ENCODE measurements at places on chromosomes 13 and 19.
A peak's percentile ranks its signal among the peaks of the same experiment; 100 is the strongest.

DNA sequence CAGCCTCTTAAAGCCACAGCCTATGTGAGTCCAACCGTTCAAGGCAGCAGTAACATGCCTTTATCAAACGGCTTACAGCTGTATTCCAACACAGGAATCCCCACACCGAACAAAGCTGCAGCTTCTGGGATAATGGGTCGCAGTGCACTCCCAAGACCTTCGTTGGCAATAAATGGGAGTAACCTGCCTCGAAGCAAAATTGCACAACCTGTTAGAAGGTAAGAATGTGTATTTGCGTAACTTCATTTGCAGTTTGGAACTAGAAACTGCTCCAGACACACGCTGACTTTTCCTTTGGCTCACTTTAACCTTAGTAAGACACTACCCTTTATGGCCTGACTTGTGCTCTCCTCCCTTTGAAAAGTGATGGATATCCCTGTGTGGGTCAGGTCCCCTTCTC lies 63.4 kb downstream of the SLAIN1 start:
- DNase-seq, result no peak

- DNase-seq, result no peak
Measured at GRCh38 chr19:843180-843835, 2.5 kb downstream of the PRTN3 start.

GRCh38 chr13:74773248-74773647 lies 639.0 kb upstream of the KLF12 start:
- DNase-seq, result no peak

DNA sequence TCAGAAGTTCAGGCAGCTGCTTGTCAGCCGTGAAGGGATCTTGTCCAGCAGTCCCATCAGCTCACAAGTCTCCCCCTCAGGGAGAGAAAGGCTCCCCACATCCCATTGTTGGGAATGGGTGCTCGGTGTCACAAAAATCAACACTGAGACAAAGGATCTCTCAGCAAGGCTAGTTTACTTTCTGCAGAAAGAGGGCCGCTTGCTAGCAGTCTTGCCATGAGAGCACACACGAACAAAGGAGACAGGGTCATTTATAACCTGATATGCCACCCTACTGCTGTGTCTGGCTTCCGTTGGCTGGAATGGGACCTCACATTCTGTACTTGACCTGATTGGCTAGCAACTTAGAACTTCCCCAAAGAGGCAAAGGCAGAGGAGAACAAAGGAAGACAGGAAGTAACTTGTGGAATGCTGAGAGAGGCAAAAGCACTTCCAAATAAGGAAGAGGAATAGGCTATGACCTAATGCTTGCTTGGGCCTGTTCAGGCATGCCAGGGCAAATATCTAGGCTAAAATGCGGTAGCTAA lies 8.7 kb upstream of the IGFL3 start:
- DNase-seq, result peak; percentile 40

- no peak for DNase-seq
Measured at GRCh38 chr19:45231891-45232290, 13.3 kb downstream of the EXOC3L2 start.

- DNase-seq, result peak; percentile 20
Measured at GRCh38 chr13:51921790-51922740, 60.3 kb downstream of the CCDC70 start.

- no peak for DNase-seq
Measured at GRCh38 chr13:98267080-98267912, 90.2 kb upstream of the RNF113B start.

GRCh38 chr19:55649268-55650125 lies 1.5 kb downstream of the CCDC106 start:
- DNase-seq, result no peak

DNA sequence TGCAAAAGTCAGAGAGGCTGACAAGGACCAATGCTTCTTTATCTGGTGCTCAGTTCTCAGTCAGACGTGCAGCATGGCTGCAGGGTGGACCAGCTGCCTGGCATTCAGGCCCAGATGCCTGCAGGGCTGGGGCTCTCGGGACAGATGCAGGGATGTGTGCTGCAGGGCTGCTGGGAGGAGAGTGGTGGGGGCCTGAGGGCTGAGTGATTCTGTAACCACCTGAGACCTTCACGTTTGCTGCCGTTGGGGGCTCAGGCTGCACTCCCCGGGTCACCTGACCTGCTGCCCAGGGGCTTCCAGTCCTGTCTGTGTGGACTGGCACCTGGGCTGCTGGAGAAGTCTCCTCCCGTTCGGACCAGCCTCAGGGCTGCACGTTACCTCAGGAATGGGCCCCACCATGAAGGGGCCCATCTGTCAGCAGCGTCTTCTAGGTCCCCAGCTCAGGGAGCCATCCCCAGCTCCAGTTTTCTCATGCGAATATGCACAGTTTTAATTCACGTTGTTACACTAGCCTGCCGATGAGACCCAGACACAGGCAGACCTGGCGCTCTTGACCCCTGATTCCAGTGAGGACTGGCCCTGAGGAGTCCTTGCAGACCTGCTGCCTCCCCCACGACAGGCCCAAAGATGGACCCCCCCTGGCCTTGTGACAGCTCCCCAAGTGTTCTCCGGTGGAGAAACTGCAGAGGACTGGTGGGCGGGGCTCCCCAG lies 16.9 kb downstream of the KCTD15 start:
- no peak for DNase-seq

- peak; percentile 41 for DNase-seq
Measured at GRCh38 chr19:5988517-5989387, 10.8 kb upstream of the RANBP3 start.

DNA sequence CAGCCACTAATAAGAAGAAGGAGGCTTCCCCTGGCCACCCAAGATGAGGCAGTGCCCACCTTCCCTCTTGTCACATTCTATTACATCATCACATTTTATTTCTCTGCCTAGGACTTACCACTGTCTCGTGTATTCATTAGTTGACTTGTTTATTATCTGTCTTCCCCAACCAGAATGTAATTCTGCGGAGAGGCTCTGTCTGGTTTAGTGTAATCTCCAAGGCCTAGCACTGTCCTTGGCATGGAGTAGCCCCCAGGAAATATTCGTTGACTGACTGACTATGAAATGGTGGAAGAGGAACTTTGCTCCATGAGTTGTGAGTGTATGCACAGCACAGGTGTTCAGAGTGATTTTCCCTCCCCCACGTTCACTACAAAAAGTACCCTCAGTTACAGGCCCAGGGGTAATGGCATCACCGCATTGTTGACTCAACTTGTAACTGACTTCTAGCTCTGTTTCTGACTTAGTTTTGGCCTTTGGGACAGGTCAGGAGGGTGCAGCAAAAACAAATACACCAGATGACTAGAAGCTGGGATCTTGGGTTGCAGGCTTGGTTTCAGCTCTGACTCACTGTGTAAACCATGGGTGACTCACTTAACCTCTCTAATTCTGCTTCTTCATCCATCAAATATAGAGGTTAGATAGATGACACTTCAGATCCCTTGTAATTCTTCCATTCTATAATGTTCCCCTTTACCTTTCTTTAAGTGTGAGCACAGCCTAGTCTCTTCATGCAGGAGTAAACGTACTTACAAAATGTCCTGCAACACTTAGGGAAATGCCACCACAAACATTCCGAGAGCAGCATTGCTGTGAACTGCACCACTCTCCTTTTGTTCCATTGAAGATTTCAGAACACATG lies 229.7 kb downstream of the KCNRG start:
- peak; percentile 21 for DNase-seq

DNA sequence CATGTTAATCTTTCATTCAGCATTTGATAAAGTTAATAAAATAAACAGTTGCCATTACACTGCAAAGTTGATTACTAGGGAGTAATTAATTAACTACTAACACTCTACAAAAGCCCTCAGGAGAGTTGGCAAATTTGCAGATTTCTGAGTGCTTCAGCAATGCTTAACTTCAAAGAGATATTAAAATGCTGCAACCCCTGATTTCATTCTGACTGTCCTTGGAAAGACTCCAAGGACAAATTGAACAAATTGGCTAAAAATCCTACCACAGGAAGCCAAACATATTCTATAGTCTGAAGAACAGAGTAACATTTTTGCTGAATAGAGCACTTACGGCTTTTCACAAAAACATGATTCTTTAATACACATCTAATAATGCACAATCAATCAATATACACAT lies 1543.0 kb downstream of the SLITRK5 start:
- no peak for DNase-seq

DNA sequence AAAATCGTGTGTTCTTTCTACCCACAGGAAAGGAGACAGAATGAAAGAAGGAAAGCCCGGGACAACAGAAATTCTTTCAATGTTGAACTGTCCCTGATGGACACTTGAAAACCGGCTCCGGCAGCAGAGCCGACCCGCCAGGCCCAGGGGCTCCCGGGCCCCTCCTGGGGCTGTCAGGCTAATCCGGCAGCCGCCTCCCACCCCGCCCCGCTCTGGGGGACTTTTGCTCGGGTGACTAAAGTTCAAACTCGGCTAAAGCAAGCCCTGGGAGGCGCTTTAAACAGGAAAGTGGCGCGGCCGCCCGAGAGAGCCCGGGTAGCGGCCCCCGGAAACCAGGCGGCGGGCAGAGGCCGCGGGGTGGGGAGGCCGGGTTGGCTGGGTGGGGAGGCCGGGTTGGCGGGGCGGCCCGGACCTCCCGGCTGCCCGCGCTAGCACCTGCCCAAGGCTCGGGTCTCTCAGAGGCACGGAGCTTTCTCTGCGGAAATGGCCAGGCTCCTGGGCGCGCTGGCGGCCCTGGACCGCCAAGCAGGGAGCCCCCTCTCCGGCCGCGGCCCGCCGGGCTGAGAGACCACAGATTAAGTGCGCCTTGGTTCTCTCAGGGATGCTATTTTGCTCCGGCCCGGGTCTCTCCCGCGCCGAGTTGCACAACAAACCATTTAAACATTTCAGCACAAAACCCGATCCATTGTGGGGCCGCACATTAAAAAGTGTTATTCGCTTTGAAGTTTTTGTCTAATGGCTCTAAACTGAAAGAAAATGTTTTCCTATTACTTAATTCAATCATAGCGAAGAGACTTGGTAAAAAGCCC lies 2.6 kb upstream of the GSX1 start:
- DNase-seq, result no peak

DNA sequence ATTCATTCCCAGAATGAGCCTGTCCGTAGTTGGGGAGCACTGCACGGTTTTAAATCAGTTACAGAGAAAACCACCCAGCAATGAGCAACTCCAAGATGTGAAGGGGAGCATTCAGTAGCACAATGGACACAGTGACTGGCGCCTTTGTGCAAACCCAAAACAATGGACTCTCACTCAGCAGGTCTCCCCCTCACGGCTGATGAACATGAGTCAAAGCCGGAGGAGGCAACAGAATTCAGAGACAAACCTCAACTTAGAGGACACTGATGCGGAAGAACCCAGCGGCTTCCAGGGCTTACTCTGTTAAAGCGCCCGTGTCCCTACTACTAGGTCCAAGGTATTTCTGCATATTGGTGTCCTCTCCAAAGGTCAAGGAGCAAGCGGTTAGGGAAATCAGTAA lies 17.7 kb downstream of the PLEKHF1 start:
- DNase-seq, result no peak

DNA sequence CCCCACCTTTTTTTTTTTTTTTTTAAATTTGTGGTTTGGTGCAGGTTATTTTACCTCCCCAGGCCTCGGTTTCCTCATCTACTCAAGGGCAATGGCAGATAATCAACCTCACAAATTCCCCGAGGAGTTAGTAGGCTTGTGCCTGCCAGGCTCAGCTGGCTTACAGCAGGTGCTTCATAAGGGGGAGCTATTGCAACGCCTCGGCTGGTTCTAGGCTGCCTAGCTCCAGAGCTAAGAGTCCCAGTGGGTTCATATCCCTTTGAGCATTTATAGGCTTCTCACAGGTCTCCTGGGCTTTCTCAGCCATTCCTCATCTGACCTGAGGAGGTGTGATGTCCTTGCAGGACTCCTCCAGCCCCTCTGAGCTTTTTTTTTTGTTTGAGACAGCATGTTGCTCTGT lies 10.6 kb downstream of the BCKDHA start:
- DNase-seq, result peak; percentile 16

Data from OCI-M1 (cell line).